HAP-1 (cell line): ENCODE measurements at places on chromosomes 3 and 15.

DNA sequence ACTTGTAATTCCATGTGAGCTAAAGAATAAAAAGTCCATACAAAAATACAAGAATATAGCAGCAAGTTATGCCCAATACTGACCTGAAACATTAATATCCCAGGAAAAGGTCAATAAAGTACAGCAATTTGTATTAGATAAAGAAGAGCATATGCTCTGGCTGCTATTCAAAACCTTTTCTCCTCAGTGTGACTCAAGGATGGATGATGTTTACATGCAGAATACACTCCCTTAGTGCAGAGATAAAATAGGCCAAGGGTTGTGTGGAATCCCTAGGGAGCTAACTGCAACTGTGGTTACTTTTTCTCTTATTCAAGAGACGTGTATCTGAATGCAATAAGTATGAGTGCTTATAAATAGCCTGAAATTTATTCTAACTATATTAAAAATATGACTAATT lies 78.7 kb downstream of the SLC9A9 start:
- DNase-seq, result no peak

DNA sequence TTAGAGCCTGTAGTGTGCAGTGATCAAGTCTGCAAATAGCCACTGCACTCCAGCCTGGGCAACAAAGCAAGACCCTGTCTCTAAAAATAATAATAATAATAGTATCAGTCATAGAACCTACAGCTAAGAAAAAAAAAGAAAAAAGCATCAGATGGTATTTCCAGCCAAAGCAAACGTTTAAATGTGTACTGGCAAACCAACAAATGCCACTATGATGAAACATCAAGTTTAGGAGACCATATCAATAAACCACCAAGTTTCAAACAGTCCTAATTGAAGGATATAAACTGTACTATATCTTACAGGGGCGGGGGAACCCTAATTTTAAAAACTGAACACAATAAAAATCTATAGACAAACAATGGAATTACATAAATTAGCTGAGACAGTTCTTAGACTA lies 6.4 kb downstream of the UBP1 start:
- DNase-seq, result no peak

- no peak for DNase-seq
Measured at GRCh38 chr3:189488241-189488767, 142.9 kb upstream of the TP63 start.

GRCh38 chr15:92979011-92979701 lies 79.0 kb downstream of the CHD2 start:
- no peak for DNase-seq

GRCh38 chr3:123310741-123311140 lies 109.0 kb downstream of the SEC22A start:
- no peak for DNase-seq

GRCh38 chr3:37703626-37704025 lies 158.1 kb upstream of the CTDSPL start:
- DNase-seq, result no peak

DNA sequence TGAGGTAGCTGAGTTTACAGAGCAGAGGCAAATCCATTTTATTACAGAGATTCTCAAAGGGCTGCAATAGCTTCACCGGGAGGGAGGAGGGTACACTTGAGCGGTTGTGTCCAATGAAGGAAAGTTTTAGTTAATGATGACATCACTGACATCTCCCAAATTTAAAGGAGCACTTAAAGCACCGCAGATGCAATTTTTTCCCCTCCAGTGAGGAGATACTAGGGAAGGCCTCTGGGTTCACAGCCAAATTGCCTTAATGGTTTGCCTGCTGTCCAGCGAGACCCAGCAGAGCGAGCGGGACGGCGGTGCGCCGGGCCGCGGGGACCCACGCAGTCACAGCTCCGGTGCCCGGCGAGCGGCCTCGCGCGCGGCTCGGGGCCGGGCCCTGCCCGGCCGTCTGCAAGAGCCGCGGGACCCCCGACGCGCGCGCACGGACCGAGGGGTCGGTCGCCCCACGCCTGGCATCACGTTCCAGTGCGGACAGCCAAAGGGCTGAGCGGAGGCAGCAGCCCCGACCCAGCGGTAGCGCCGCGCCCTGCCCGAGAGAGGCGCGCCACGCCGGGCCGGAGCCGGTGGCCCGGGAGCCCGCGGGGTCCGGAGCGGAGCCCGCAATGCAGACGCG lies 160.5 kb upstream of the CHRNA7 start:
- peak; percentile 4 for DNase-seq

- peak; percentile 71 for DNase-seq
Measured at GRCh38 chr15:40238532-40239403, at the start of gene PAK6. PAK6 (plus strand) TSS chr15:40239063; CDS start chr15:40264786, 25,723 bp downstream.

- DNase-seq, result no peak
Measured at GRCh38 chr15:52014616-52015015, 4.4 kb upstream of the MAPK6 start.

DNA sequence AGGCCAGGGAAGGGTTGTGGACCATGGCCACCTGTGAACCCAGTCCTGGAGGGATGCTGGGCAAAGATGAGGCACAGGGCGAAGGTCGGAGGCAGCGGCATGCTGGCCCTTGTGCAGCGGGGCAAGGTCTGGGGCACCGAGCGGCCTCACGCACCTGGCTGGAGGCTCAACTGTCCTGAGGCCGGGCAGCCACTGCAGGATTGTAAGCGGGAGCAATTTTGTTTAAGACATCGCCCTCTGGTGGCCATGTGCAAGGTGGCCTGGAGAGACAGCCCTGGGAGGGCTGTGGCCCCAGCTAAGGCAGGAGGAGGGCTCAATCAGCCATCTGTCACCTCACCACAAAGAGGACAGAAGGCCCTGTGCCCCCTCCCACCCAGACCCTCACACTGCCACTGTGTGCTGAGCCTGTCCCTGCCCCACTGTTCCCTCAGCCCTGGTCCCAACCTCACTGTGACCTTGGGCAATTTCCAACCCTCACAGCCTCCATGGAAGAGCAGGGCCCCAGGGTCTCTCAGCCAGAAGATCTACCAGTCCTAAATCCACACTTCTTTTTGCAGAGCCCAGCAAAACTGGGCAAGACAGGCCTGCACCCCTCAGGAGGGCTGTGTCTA lies 46.2 kb downstream of the TPRA1 start:
- peak; percentile 87 for DNase-seq
